Astrocyte of the spinal cord (primary cell): ENCODE measurements at places on chromosomes 3 and 15.

DNA sequence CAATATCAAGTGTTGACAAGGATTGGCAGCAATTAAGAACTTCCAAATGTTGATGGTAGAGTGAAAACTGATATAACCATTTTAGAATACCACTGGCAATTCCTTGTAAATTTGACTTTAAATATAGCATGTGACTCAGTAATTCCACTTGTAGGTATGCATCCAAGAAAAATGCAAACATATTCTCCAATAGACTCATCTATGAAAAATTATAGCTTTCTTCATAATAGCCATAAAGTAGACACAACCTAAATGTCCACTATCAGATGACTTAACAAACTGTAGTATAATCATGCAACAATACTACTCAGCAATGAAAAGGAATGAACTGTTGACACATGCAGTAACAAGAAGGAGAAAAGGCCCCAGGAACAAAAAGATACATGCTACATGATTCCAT lies 988.1 kb downstream of the FHIT start:
- no peak for DNase-seq

GRCh38 chr3:13042127-13042701 lies 31.0 kb downstream of the IQSEC1 start:
- no peak for DNase-seq

- DNase-seq = peak; percentile 40
Measured at GRCh38 chr3:136193278-136194054, 2.7 kb downstream of the MSL2 start.

DNA sequence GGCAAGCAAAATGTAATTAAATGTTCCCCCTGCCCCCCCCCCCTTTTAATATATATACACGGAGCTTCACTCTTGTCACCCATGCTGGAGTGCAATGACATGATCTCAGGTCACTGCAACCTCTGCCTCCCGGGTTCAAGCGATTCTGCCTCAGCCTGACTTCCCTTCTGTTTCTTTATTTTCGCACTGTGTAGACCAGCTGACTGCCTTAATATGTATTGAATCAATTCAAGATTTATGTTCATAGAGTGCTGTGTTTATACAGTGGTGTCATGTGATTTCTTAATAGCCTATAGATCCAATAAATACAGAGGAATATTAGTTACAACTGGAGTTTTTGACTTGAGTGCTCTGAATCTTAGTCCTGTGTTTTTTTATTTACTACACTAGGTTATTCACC lies 39.0 kb downstream of the SLC25A36 start:
- DNase-seq = no peak

DNA sequence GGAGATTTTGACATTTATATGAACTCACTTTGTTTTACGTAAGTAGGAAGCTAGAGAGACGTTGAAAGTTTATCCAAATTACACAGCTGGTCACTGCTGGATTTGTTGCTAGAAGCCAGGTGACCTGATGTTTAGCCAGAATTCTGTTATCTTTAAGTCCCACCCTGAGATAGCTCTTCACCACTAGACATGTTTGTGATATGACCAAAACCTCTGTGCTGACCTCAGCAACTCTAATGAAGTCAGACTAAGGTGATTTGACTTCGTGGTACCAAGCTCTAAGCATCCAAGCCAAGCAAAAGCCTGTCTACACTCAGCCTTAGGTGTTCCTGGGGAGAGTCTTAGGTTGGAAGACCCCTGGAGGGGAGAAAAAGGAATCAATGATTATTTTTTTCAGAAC lies 102.4 kb downstream of the ARRDC4 start:
- DNase-seq = no peak

DNA sequence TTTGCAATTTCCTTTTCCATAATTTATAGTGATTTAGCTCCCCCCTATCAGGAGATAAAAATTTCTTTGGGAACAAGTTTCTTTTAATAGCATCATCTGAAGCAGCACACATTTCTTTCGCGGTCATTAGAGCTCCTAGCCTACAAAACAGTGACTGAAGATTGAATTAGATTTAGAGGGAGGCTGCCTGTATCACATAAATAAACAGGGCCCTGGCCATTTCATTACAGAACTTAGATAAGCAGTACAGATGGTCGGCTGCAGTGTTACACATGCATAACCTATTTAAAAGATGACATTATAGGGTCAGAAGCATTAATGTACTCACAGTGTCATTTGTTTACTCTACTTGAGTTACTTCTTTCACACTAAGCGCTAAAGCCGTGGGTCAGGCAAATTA lies 81.4 kb upstream of the SLC25A26 start:
- DNase-seq = no peak

- DNase-seq = no peak
Measured at GRCh38 chr3:166860217-166860616, 519.9 kb downstream of the ZBBX start.

GRCh38 chr15:65767895-65768294 lies 24.2 kb downstream of the DENND4A start:
- DNase-seq = no peak

GRCh38 chr3:112407888-112408702 lies 75.1 kb downstream of the CD200 start:
- no peak for DNase-seq

GRCh38 chr3:179233043-179233442 lies 17.9 kb downstream of the KCNMB3 start:
- no peak for DNase-seq

DNA sequence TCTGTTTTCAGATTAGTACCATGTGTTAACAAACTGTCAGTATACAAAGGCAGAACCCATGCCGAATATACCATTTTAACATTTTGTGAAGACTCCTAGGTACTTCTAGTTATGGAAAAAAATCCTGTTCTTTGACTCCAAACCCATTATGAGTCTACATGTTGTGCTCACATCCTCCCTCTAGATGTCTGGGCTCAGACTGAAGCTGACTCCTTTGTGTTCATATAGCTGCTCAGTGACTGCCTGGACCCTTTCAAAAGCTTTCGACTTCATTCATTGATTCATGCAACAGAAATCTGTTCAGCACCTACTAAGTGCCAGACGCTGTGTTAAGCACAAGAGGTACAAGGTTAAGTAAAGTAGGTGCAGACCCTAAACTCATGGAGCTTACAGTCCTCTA lies 60.5 kb downstream of the MEGF11 start:
- DNase-seq = no peak

DNA sequence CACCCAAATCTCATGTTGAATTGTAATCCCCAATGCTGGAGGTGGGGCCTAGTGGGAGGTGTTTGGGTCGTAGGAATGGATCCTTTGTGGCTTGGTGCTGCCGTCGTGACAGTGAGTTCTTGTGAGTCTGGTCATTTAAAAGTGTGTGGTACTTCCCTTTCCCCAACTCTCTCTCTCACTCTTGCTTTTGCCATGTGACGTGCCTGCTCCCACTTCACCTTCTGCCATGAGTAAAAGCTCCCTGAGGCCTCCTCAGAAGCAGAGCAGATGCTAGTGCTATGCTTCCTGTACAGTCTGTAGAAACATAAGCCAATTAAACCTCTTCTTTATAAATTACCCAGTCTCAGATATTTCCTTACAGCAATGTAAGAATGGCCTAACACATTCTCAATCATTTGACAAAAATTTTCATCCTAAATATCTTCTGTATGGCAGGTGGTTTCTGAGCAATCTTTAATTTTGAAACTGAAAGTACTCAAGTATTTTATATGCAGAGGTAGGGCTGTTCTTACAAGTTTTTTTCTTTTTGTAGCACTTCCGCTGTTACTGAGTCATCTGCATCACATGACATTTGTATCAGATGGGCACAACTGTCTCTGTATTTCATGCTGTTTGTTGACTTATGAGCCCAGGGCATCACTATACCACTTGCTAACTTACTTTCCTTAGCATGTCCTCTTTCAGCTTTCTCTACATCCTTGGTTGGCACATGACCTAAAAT lies 8.8 kb downstream of the RPL39L start:
- peak; percentile 56 for DNase-seq

GRCh38 chr3:186184021-186184420 lies 75.1 kb upstream of the ETV5 start:
- no peak for DNase-seq

- DNase-seq = no peak
Measured at GRCh38 chr3:108006881-108007331, 83.9 kb downstream of the CD47 start.

DNA sequence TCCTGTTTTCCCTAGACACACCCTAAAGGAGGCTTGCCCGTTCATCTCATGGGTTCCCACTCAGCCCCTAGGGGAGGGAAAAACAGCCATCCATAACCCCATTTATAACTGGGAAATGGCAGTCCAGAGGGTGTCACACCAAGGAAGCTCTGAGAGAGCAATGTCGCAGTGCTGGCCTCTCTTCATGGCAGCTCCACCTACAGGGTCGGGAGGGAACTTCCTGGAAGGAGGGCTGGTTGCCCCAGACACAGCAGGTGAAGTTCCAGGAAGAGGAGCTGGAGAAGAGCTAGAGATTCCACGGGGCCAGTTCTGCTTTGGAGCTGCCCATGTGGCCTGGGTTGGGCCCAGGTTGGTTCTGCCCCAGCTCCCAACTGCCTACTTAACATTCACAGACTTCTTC lies 22.3 kb upstream of the LINGO1 start:
- no peak for DNase-seq

GRCh38 chr3:59884409-59884808 lies 834.6 kb upstream of the CFAP20DC start:
- DNase-seq = no peak

DNA sequence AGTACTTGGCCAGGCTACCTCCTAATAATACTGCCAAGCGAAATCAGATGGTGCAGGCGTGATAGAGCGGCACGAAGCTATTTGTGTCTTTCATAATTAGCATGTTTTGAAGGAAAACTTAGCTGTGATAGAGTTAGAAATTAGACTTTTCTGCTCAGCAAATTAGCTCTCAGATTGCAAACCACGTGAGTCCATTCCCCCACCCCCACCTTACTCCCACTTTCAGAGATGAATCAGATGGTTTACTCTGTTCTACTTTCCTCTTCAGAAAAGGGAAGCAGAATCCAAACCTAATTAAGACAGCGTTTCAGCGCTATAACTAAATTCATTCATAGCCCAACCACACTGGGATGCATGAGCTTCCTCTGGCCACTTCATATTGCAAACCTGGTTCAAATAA lies 214.6 kb downstream of the SLCO3A1 start:
- no peak for DNase-seq

GRCh38 chr3:16118396-16118795 lies 56.1 kb upstream of the GALNT15 start:
- no peak for DNase-seq

DNA sequence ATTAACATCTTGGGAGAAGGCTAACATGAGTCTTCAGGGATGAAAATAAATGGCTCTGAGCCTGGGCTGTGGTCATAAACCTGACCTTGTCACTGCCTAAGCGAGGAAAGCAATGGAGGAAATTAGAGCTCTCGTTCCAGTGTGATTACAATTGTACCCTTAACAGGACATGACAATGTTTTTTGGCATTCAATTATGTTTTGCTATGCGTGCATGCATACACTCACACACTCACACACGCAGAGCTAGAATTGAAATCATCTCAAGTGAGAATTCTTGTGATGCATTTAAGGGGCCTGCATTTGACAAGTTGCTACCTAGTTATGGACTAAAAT lies 24.1 kb downstream of the ZNF80 start:
- peak; percentile 45 for DNase-seq

GRCh38 chr15:62927836-62928235 lies 114.7 kb upstream of the TPM1 start:
- no peak for DNase-seq

GRCh38 chr3:37768107-37768809 lies 93.4 kb upstream of the CTDSPL start:
- peak; percentile 67 for DNase-seq

- DNase-seq = no peak
Measured at GRCh38 chr3:54159917-54160316, 37.6 kb downstream of the CACNA2D3 start.

GRCh38 chr15:31974154-31974794 lies 56.0 kb upstream of the CHRNA7 start:
- no peak for DNase-seq

GRCh38 chr3:116288485-116288884 lies 156.8 kb downstream of the LSAMP start:
- peak; percentile 27 for DNase-seq

DNA sequence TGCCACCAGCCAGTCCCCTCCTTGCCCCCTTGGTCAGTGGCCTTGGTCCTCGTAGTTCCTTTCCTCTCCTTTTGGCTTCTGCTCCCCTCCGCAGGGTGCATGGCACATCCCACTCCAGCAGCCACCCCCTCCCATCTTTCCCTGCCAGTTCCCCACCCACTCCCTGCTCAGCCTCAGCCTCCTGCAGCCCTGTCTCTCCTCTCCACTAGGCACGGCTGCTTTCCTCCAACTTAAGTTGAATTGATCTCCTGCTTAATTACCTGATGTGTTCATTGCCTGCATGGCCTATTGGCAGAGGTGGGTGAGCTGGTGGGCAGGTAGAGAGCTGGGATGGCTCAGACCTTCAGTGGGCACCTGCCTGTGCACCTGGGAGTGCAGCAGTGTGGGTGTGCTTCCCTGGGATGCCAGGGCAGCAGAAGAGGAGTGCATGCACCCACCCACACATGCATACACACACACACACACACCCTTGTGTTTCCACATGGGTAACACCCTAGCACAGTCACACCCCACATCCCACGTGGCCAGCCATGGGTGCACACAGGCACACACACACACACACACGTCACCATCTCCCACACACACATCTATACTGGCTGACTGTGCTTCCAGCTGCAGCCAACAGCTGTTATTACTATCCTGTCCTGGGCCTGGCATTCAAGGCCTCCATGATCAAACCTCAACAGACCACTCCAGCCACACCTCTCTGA lies 30.9 kb downstream of the C3orf18 start:
- no peak for DNase-seq

GRCh38 chr3:149494022-149494758 lies 19.7 kb downstream of the TM4SF4 start:
- peak; percentile 75 for DNase-seq

DNA sequence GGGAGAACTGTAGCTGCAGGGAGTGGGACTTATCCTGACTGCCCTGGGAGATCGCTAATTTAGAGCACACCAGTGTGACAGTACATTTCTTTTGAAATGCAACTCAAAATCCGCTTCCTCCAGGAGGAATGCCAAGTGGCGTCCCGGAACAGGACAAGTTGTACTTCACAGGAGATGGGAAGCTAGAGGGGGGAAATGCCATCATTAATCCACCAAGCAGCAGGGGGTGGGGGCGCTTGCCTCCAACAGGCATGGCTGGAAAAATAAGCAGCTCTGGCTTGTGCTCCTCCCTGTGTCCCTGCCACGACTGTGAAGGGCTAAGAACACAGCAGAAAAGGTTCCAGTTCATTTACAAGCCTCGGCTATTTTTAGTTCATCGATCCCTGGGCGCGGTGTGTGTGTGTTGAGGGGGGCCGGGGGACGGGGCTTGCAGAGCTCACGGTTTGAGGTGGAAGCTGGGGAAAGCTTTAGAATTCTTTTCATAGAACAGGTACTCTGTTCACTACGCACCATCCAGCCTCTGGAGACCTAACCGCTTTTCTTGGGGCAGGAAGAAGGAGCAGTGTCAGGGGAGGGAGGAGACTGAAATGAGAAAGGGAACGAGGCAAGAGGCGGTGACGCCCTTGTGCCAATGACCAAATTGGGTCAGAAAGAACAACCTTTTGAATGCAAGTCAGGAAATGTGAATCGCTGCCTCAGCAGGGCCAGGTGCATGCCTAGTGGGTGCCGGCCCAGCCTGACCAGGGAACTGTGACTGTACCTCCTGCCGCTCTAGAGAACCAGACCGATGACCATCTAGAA lies 51.8 kb upstream of the DGKG start:
- peak; percentile 33 for DNase-seq
